ENCODE measurements at places on chromosomes 11 and 22. TPM values are rescaled to one million over a fixed set of nuclear protein-coding genes. Genes with fewer than 3 reads are reported as not detected.

DNA sequence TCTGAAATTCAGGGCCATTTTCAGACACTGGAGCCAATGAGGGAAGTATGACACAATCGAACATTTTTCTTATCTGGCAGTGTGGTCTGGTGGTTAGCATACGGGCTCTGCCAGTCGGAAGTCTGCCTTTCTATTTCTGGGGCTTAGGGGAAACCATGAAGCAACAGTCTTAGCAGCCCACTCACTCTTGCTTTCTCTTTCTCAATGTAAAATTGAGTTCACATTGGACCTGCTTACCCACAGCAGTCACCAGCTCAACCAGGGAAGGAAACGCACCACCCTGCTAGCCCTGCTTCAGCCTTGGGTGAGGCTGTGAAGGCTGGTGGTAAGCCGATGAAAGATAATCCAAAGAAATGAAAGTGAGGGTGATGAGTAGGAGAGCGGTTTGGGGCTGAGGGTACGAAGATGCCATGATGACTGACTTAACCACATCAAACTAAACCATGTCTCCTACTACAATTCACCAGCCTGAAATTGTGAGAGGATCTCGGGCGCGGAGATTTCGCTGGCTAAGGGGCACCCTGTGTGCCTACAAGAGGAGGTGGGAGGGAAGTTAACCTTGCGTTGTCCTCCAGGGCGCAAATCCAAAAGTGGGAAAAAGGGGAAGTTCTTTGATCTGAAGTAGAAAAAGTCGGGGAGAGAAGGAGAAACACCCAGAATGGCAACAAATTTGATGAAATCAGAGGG lies 2.0 kb upstream of the LMO2 start:
- DNase-seq: no peak

- peak; percentile 2 for DNase-seq
Observed at GRCh38 chr11:1197431-1197885, 25.4 kb upstream of the MUC5B start.

DNA sequence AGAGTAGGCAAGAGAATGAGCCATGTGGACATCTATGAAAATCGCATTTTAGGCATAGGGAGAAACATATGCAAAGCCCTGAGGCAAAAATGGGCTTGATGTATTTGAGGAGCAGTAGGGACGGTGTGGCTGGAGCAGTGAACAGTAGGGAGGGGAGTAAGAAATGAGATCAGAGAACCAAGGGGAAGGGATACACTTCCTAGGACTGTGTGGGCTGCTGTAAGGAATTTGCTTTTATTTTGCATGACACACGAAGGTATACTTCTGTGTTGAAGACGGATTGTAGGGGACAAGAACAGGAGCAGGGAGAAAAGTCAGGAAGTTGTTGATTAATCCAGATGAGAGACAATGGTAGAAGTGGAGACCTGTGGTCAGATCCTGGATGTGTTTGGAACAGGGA lies 572.1 kb downstream of the JRKL start:
- no peak for DNase-seq

Gene APOA1
- total RNA-seq: 3.8 TPM

DNA sequence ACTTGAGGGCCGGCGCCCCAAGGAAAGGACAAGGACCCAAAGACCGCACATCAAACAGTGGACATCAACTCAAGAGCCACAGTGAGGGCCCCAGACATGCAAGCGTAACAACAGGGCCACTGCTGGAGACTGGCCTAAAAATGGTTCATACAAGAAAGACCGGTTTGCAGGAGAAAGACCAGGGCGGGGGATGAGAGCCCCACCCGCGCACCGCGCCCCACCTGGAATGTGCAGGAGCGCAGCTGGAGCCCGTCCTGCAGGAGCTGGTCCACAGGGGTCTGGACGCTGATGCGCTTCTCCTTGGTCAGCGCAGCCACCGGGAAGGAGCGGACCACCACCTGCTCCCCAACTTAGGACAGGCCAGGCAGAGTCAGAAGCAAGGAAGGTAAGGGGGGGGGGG lies 13.9 kb downstream of the SBF1 start:
- no peak for DNase-seq

GRCh38 chr11:77658213-77659013 lies 20.8 kb upstream of the CLNS1A start:
- DNase-seq: no peak

GRCh38 chr11:90329043-90329442 lies 106.2 kb upstream of the CHORDC1 start:
- DNase-seq: no peak

Gene CREB3L1
- total RNA-seq: 34.2 TPM

Gene TRIM66
- 2.3 TPM for total RNA-seq

DNA sequence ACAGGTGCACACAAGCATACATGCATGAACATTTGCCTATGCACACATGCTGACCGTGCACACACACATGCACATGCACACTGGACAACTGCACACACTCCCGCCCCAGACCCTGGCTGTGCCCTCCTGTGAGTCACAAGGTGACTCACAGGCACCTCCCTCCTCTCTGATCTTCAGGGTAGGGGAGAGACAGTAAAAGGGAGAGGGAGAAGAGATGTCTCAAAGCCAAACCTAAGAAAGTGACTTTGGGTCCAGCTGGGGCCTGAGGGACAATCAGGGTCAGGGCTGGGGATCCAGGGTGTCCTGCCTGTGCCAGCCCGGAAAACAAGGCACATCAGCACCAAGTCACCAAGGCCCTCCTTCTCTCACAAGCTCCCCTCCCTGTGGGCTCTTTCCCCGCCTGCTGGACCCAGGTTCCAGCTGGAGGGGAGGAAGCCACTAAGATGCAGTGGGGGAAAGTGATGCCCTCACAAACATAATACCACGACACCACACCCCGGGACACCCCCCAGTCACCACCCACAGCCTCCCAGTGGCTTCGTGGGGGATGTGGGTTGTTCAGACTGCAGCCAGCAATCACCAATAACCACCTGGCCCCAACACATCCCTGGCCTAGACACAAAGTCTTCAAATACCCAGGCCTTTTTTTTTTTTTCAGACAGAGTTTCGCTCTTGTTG lies 39.3 kb downstream of the PDGFB start:
- no peak for DNase-seq

- DNase-seq: no peak
Observed at GRCh38 chr11:76415073-76415472, 29.7 kb upstream of the EMSY start.

DNA sequence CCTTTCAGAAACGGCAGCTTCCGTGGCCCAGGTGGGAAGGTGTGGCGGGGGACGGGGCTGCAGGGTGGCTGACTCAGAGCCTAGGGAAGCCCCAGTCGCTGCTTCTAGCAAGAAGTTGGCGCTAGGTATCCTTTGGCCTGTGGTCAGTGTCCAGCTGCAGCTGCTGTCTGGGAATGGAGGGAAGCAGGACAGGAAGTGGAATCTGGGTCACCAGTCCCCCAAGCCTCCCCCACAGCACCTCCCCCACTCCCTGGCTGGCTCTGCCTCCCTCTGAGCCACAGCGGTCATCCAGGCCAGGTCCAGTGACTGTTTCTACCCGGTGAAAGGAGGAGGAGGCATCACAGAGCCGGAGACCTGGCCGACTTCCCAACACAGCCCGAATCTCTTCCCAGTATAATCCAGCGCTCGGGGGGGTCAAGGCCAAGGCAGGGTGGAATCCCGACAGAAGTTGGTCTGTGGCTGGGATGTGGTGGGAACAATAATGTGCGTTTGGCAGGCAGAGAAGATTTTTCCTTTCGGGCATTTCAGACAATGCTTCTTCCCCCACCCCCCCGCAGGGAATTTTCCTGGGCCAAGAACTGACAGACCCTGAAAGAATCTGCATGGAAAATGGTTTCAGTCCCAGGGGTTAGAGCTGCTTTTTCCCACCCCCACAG lies 45.1 kb downstream of the C11orf96 start:
- peak; percentile 94 for DNase-seq

DNA sequence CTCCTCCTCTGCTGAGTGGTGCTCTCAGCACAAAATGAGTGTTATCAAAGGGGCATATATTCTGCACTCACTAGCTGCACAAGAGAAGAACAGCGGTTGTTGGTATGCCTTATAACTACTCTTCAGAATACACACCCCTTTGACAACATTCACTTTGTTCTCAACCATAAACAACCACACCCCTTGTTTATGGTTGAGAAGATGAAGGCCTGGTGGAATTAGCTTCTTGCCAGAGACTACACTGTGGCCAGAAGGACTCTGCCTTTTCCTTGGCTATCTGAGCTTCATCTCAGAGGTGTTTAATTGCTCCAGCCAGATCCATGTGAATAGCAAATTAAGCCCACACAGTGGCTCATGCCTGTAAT lies 45.0 kb upstream of the CLDN5 start:
- DNase-seq: no peak

Gene MAPK8IP2
- total RNA-seq: 0.31 TPM

DNA sequence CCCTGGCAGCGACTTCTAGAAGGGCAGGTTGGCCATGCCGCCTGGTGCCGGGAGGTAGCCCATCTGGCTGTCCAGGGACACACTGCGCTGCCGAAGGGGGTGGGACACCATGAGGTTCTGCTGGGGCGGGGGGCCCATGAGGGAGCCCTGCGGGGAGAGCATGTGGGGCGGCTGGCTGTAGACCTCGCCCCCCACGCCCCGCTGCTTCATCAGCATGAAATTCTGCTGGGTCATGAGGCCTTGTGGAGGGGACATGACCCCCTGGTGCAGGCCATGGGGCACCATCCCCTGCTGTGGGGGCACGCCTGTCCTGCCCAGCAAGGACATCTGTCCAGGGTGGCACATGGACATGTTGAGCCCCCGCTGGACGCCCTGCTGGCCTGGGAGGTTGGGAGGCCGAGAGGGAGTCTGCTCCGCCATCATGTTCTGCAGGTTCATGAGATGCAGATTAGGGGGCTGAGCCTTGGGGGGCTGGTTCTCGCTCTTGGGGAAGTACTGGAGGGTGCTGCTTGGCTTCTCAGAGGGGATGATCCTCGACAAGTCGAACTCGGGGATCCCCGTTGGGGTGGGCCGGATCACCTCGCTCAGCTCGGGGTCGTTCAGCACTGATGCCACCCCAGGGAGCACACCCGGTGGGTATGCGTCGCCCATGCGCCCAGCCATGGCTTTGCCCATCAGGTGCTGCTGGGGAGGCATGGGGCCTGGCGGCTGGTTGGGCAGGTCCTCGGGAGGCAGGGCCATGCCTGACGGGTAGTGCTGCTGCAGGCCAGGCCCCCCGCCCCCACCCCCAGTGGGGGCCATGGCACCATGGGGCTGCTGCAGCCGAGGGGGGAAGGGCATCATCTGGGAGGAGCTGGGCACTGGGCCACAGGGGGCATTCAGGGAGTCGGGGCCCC lies 15.0 kb downstream of the CXCR5 start:
- no peak for DNase-seq

GRCh38 chr11:77131560-77131959 lies 3.5 kb downstream of the MYO7A start:
- DNase-seq: no peak

DNA sequence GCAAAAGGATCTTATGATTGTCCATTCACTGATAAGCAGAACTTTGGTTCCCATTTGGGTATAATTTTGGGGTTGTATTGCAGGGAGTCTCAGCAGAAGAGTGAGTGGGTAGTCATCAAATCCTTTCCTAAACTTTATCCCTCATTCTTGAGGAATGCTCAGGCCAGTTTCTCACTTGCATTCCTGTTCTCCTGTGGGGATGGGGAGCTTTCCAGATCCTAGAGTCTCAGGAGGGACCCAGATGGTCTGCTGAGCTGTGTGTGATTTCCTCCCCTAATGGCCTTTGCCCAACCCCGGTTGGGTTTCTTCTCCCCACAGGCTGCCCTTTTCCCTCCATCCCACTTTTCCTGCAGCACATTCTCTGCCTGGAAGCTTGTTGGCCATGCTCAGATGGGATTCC lies 79.9 kb downstream of the MIAT start:
- DNase-seq: no peak

GRCh38 chr22:22400099-22400498 lies 108.4 kb downstream of the ZNF280B start:
- no peak for DNase-seq

Gene HEPHL1
- total RNA-seq: not detected

Gene GRK2
- 34.2 TPM for total RNA-seq

DNA sequence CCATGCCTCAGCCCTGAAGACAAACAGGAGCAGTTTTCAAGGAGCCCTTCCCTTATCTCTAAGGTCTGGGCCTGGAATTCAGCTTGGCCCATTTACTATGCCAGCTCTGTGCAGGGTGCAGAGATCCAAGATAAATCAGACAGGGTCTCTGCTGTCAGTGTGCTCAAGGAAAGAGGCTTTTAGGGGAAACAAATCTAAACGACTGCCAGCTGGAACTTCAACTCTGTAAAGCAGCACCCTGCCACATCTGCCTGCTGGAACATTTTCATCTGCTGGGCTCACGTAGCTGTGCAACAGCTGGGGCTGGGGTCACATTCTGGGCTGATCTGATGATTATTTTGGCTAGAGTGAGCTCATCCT lies 19.8 kb upstream of the EHF start:
- DNase-seq: no peak

Gene DRD4
- 0.34 TPM for total RNA-seq

- no peak for DNase-seq
Observed at GRCh38 chr11:114308689-114309089, 12.5 kb downstream of the NNMT start.

Measured in heart right ventricle (tissue), 16 donors.